ENCODE measurements at places on chromosomes 1 and 21.

GRCh38 chr1:215567491-215568298 is 591 bp downstream of the KCTD3 start:
- DNase-seq = peak; percentile 38

DNA sequence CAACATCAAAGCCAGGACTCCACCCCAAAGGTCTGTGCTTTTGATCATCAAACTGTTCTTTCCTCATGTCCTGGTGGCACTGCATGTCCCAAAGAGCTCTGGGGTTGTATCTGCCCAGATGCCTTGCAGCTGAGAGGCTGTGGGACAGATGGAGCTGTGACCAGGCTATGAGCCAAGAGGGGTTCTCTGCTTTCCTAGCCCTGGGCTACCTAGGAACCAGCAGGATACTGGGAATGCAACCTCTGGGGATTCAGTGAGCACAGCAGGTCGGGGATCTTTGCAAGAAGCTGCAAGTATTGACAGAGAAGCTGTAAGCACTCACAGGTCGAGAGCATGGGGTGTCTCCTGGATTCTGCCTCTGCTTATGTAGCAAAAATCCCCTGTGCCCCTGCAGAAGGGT is 186.6 kb downstream of the GRIK3 start:
- DNase-seq = no peak

GRCh38 chr1:68229650-68230483 is 2.5 kb downstream of the WLS start:
- DNase-seq = no peak

DNA sequence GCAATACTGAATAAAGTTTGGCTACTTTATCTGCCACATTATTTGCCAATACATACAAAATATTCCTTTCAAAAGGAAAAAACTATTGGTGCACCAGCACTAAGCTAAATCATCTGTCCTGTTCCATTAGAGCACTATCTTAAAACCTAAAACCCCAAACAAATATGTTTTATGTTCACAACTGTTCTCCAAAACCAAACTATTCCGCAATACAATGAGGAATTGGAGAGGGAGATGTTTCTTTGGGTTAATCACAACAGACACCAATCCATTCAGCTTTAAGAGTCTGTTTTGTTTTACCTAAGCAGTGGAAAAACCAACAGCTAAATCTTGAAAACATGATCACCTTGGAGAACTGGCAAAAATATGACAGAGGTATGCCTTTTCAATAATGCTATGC is 85.1 kb downstream of the ZNF644 start:
- DNase-seq = no peak

GRCh38 chr1:203038217-203038741 is 12.0 kb downstream of the PPFIA4 start:
- no peak for DNase-seq

GRCh38 chr1:39692152-39693074 is 1.2 kb upstream of the HPCAL4 start:
- no peak for DNase-seq

DNA sequence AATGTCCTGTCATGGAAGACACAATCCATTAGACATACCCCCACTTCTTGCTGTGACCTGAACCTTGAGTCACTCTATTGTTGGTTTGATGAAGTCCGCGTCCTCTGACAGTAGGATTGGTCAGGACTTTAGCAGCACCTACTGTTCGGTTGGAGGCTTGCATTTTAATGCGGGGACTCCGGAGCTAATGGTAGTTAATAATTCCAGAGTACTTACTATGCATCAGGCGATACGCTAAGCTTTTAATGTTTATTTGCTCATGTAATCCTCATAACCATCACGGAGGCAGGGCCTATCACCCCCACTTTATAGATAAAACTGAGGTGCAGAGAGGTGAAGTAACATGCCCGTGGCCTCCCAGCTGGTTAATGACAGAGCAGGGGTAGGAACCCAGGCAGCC is 7.9 kb upstream of the ELF3 start:
- no peak for DNase-seq

GRCh38 chr1:178541829-178542553 is 29.1 kb downstream of the TEX35 start:
- no peak for DNase-seq

DNA sequence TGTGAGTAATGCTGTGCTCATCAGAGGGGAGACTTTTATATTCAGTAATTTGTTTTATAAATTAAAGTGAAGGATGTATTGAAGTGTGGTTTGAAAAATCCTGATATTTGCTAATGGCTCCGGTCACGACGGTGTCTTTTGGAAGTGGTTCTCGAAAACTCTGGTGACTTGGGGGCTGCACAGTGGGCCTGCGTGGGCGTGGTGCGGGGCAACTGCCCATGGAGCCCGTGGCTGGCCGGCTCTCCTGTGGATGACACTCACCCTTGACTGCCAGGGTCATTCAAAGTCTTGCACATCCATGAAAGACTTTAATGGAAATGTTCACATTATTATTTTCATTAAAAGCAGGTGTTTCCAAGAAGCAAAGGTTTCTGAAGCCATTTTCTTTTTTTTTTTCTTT is 7.7 kb downstream of the FAAP20 start:
- no peak for DNase-seq

DNA sequence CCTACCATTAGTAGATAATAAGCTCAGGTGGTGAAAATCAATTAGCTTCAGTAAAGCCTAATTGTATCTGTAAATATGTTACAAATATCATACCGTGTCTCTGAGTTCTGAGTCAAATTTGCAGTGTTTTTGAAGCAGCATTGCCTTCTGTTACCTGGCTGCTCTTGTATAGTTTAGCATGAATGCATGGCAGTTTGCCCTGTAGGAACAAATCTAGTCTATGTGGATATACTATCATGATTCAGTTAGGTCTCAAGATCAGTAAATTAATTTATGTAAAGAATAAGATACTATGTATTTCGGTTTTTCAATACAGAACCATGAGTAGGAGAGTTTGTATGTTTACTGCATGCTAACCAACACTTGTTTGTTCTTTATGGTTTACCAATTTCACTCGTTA is 240.6 kb upstream of the C1orf105 start:
- DNase-seq = no peak

- no peak for DNase-seq
These were observed 43.6 kb downstream of the RAP1GAP start for GRCh38 chr1:21625390-21626190.
